Activated T-helper 2 cell treated with anti-CD3 and anti-CD28 coated beads, Interferon-gamma antibody, Interleukin-2, Interleukin-4, amounts not matched to agents 10 μg/mL and 5 μg/mL and 100 μg/mL, durations not matched to agents 14 hours and 24 hours and 36 hours (primary cell): ENCODE measurements at places on chromosomes 6 and 20.

- no peaks in the 10 kb centered on the region for H3K4me1 ChIP-seq
- DNase-seq: no peak
- H3K4me3 ChIP-seq: no peak overlapping the region
- peaks cover 2% of the 10 kb centered on the region for H3K27me3 ChIP-seq
- H3K36me3 ChIP-seq: no peaks in the 10 kb centered on the region
Measured at GRCh38 chr20:23114448-23115082, 28.4 kb upstream of the CD93 start.

- H3K27me3 ChIP-seq: no peaks in the 10 kb centered on the region
- peaks cover 14% of the 10 kb centered on the region for H3K36me3 ChIP-seq
- peak overlapping the region; percentile 97 for H3K4me3 ChIP-seq
Measured at GRCh38 chr20:18496042-18496441, 983 bp downstream of the RBBP9 start.

DNA sequence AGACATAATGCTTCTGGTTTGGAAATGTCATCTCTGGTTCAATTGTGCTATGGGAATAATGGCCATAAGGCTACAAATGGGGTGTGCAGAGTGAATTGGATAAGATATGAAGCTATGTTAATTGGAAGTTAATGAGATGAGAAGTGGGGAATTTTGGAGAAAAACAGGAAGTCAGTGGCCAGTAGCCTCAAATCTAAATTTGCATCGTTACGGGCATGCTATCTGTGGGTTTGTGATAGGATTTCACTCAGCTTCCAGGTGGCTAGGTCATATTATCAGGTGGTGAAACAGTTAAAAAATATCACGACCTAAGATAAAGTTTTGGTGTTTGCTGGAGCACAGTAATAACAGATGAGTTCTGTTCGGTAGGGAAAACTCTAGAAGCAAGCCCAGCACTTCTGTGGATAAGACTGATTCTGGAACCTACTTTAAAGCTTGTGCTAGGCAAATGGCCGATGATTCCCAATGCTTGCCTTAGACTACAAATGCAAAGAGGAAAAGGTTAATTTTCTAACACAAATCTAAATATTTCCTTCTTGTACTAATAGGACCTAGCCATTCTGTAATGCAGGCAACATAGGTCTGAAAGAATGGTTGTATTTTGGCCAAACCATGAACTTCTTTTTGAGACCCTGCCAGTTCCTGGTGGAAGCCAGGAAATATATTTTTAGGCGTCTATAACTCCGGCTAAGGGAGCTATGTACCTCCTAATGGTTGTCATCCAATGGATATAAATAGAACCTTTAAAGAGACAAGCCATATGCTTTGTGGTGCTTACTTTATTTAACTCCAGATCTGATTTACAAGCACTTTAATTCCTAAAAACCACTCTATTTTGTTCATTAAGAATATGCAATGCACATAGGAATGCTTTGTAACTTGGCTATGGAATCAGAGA, 111.0 kb downstream of the PLCB1 start:
- no peaks in the 10 kb centered on the region for H3K4me1 ChIP-seq
- no peaks in the 10 kb centered on the region for H3K36me3 ChIP-seq
- DNase-seq: no peak
- no peak overlapping the region for H3K4me3 ChIP-seq

DNA sequence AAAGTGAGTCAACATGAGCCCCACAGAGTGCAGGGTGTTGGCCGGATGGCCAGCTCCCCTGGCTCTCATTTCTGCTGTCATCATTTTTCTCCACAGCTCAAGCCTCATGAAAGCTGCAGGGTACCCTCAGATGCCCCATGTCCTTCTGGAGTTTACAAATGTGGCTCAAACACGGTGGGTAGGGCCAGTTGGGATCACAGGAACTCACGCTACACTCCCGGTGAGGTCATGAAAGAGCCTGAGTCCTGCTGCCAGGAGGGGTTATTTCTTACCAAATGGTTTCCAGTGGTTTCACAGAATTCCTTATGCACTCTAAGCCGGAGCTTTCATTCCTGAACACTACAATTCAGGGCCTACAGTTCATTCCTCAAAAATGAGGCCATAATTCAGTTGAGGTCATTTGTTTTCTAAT, 78.7 kb downstream of the TMEM170B start:
- no peaks in the 10 kb centered on the region for H3K27me3 ChIP-seq
- H3K27ac ChIP-seq: no peak overlapping the region
- H3K4me3 ChIP-seq: no peak overlapping the region

GRCh38 chr20:34824452-34824805, 1.0 kb downstream of the NCOA6 start:
- H3K4me3 ChIP-seq: peak overlapping the region; percentile 98
- H3K27me3 ChIP-seq: peaks cover 7% of the 10 kb centered on the region
- H3K27ac ChIP-seq: peak overlapping the region; percentile 94
- peaks cover 29% of the 10 kb centered on the region for H3K4me1 ChIP-seq
- peak; percentile 70 for DNase-seq
- peaks cover 13% of the 10 kb centered on the region for H3K36me3 ChIP-seq

- H3K36me3 ChIP-seq: peaks cover 43% of the 10 kb centered on the region
- no peak overlapping the region for H3K27ac ChIP-seq
- no peak for DNase-seq
- no peak overlapping the region for H3K4me3 ChIP-seq
- no peaks in the 10 kb centered on the region for H3K27me3 ChIP-seq
Measured at GRCh38 chr20:38531021-38531420, 50.0 kb upstream of the ADIG start.

GRCh38 chr20:21508230-21509078, 5.4 kb downstream of the NKX2-2 start:
- H3K36me3 ChIP-seq: no peaks in the 10 kb centered on the region
- H3K27ac ChIP-seq: no peak overlapping the region
- H3K4me3 ChIP-seq: no peak overlapping the region
- no peak for DNase-seq
